ENCODE measurements at places on chromosomes 12 and 14.

DNA sequence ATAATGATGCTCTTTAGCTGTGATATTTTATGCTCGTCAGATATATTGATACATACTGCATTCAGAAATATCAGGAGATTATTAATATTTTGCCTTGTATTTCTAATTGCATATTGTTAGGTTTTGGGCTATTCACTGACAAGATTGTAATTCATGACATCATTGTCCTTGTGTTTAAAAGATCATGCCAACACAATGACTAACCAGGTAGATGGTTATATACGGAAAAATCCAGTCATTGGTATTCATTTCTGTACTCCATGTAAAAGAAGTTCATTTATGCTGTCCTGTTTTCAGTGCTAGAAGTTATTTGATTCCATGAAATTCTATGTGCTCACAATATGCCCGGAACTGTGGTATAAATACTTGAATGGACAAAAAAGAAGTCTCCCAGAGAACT, 107.5 kb downstream of the KITLG start:
- no peak for DNase-seq

- DNase-seq = no peak
Observed at GRCh38 chr14:50320283-50320682, 8.2 kb downstream of the DMAC2L start.

DNA sequence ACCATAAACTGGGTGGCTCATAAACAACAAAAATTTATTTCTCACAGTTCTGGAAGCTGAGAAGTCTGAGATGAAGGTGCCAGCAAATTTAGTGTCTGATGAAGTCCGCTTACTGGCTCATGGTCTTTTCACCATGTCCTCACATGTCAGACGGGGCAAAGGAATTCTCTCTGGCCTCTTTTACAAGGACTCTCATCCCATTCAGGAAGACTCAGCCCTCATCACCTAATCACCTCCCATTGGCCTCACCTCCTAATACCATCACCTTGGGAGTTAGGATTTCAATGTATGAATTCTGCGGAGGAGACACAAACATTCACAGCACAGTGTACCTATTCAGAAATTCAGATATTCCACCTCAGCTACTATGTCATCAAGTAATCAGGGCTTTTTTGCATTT, 357.6 kb downstream of the PAWR start:
- no peak for DNase-seq

DNA sequence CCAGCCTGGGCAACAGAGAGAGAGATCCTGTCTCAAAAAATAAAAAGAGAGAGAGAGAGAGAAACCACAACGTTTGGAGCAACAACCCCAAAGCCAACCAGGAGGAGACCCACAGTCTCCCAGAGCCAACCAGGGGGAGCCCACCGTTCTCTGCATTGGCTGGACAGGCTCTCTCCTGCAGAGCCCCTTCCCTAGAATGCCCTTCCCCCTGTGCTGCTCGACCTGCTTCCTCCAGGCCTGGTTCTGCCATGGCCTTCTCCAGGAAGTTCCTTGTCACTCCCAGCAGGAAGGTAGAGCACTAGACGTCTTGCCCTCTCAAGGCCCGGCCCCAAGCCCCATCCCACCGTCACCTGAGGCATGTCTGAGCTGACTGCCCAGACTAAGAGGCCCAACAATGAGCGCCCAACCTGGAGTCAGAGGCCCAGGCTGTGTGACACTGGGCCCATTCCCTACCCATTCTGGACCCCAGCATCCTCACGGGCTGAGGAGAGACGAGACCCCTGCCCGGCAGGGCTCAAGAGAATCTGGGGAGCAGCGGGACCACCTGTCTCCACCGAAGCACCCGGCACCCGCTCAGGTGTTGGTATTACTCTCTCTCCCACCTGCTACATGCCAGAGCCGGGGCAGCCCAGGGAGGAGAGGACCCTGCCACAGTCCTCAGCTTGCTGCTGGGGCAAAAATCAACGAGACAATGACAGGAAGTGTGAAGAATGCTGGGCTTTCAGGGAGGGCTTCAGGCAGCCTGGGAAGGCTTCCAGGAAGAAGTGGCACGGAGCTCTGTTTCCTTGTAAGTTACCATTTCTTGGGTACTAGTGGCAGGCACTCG, 61.2 kb downstream of the DIO3 start:
- DNase-seq = no peak

- no peak for DNase-seq
Observed at GRCh38 chr14:56720703-56721460, 89.4 kb downstream of the OTX2 start.

- DNase-seq = no peak
Observed at GRCh38 chr12:21677622-21678277, 20.1 kb upstream of the LDHB start.

All from Panc1 (cell line).